Vein endothelial cell (primary cell): ENCODE measurements at places on chromosomes 1 and 21. TPM values are rescaled to one million over a fixed set of nuclear protein-coding genes. Genes with fewer than 3 reads are reported as not detected.

The RPTN gene
- total RNA-seq = not detected in 2 replicates

The CTH gene
- 1.8 and 2.6 TPM in 2 replicates for total RNA-seq

The CAMK1G gene
- total RNA-seq = not detected in 2 replicates

The TEX35 gene
- total RNA-seq = 0.10 TPM in 1 of 2 replicates, not detected in the other

The PLPP3 gene
- total RNA-seq = 44.6 and 59.4 TPM in 2 replicates

The ZYG11A gene
- total RNA-seq = 1.4 and 2.3 TPM in 2 replicates

The CD1B gene
- not detected in 2 replicates for total RNA-seq

The SPRR2E gene
- not detected in 2 replicates for total RNA-seq

The FMO3 gene
- total RNA-seq = not detected in 2 replicates

The SON gene
- 149 and 154 TPM in 2 replicates for total RNA-seq

The PDC gene
- total RNA-seq = not detected in 2 replicates

The C1QC gene
- not detected in 2 replicates for total RNA-seq

The KLF17 gene
- total RNA-seq = not detected in 2 replicates

The POLR3C gene
- 48.3 and 56.2 TPM in 2 replicates for total RNA-seq

The PRRX1 gene
- total RNA-seq = 0.98 and 6.6 TPM in 2 replicates

The NTRK1 gene
- total RNA-seq = not detected in 2 replicates

The XCL2 gene
- not detected in 2 replicates for total RNA-seq

The SYPL2 gene
- total RNA-seq = under 0.01 TPM in 1 of 2 replicates, not detected in the other

The HPDL gene
- total RNA-seq = 2.9 and 6.4 TPM in 2 replicates

The SDHC gene
- 26.1 and 65.9 TPM in 2 replicates for total RNA-seq

The OR2L8 gene
- not detected in 2 replicates for total RNA-seq

The SERPINC1 gene
- 0.38 TPM in 1 of 2 replicates, not detected in the other for total RNA-seq

The RNU1-1 gene
- under 0.01 TPM in 2 replicates for total RNA-seq

The SLC25A34 gene
- 0.33 and 1.1 TPM in 2 replicates for total RNA-seq

The TYW3 gene
- total RNA-seq = 9.8 and 17.0 TPM in 2 replicates

The IKBKE gene
- 22.4 and 25.5 TPM in 2 replicates for total RNA-seq

The RAB7B gene
- total RNA-seq = 0.10 TPM in 1 of 2 replicates, not detected in the other

The PEAR1 gene
- total RNA-seq = 46.9 and 49.6 TPM in 2 replicates

The LORICRIN gene
- total RNA-seq = not detected in 2 replicates

The FALEC gene
- total RNA-seq = not detected in 2 replicates

The ST3GAL3 gene
- 17.0 and 28.1 TPM in 2 replicates for total RNA-seq

The KHDRBS1 gene
- 72.8 and 82.4 TPM in 2 replicates for total RNA-seq

The DFFB gene
- 8.5 and 14.2 TPM in 2 replicates for total RNA-seq

The LCE3B gene
- not detected in 2 replicates for total RNA-seq

The DPYD gene
- 28.1 and 30.7 TPM in 2 replicates for total RNA-seq

The MRPS15 gene
- total RNA-seq = 80.6 and 86.2 TPM in 2 replicates

The JAM2 gene
- total RNA-seq = 0.33 and 1.8 TPM in 2 replicates
